ENCODE measurements at places on chromosomes 2 and 18. TPM values are rescaled to one million over a fixed set of nuclear protein-coding genes. Genes with fewer than 3 reads are reported as not detected.

The LRRTM1 gene
- 1.2 TPM for total RNA-seq

The SLC23A3 gene
- total RNA-seq = 4.7 TPM

The UBXN4 gene
- 106 TPM for total RNA-seq

The ARHGEF33 gene
- total RNA-seq = 1.8 TPM

The CHN1 gene
- total RNA-seq = 15.3 TPM
